ENCODE measurements at places on chromosomes 5 and 9. TPM values are rescaled to one million over a fixed set of nuclear protein-coding genes. Genes with fewer than 3 reads are reported as not detected.

Gene PRSS3
- 3.5 TPM for total RNA-seq

Gene STPG3
- total RNA-seq = 0.36 TPM

Gene TLX3
- total RNA-seq = not detected

Gene CDH18
- 0.36 TPM for total RNA-seq

Gene GMCL2
- not detected for total RNA-seq
